ENCODE measurements at places on chromosomes 7 and 10. TPM values are rescaled to one million over a fixed set of nuclear protein-coding genes. Genes with fewer than 3 reads are reported as not detected.
A peak's percentile ranks its signal among the peaks of the same experiment; 100 is the strongest.

DNA sequence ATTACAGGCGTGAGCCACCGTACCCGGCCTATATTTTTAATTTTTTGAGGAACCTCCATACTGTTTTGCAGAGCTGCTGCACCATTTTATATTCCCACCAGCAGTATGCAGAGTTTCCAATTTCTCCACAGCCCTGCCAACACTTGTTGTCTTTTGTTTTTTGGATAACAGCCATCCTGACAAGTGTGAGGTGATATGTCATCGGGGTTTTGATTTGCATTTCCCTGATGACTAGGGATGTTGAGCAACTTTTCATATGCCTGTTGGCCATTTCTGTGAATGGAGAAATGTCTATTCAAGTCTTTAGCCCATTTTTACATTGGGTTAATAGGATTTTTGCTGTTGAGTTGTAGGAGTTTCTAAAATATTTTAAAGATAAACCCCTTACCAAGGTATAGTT lies 22.2 kb downstream of the ENTPD7 start:
- DNase-seq: no peak

DNA sequence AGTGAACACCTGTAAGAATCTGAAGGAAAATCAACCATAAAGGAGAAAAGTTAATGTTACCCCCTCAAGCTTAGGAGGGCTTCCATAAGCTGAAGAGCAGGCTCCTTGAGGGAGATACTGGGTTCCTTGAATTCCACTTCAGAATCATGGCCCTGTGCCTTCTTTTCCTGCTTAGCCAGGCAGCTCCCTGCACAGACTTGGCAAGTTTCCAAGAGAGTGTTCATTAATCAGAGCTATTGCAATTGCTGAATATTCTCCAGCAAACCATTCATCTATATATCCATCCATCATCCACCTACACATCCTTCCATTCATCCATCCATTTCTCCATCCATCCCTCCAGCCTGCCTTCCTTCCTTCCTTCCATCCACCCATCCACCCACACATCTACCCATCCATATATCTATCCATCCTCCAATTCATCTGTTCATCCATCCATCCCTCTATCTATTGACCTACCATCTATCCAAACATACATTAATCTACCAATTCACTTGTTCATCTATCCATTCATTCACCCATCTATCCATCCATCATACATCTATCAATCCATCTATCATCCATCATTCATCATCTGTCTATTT lies 574.4 kb downstream of the PTPRN2 start:
- no peak for DNase-seq

DNA sequence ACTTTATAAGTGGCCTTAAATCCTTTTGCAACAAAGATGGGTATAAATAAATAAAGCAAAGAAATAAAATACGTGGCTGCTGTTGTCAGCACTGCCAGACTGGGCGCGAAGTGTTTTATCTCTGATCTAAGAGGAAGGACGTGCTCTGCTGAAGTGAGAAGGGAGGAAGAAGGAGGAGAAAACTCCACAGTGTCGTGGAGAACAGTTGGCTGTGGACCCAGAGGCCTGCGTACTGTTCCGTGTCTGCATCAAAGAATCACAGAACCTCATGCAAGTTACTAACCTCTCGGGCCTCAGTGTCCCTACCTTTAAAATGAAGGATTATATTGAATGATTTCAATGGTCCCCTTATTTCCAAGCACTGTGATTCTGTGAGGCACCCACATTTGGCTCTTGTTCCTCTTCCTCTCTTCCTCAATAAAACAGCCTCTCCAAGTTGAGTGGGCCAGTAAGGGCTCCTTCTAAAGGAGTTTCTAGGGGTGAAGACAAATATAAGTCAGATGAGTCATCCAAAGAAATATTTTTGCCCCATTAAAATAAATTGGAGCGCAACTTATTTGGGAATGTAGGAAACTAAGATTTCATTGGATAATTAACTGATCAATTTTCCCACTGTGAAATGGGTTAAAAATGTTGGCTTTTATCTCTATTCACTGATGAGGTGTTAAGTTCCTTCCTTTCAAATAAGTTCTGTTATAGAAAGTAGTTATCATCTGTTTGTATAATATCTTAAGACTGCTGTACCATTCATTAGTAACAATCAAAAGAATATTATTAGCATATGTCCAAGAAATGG lies 126.9 kb upstream of the EFCAB10 start:
- DNase-seq: no peak

DNA sequence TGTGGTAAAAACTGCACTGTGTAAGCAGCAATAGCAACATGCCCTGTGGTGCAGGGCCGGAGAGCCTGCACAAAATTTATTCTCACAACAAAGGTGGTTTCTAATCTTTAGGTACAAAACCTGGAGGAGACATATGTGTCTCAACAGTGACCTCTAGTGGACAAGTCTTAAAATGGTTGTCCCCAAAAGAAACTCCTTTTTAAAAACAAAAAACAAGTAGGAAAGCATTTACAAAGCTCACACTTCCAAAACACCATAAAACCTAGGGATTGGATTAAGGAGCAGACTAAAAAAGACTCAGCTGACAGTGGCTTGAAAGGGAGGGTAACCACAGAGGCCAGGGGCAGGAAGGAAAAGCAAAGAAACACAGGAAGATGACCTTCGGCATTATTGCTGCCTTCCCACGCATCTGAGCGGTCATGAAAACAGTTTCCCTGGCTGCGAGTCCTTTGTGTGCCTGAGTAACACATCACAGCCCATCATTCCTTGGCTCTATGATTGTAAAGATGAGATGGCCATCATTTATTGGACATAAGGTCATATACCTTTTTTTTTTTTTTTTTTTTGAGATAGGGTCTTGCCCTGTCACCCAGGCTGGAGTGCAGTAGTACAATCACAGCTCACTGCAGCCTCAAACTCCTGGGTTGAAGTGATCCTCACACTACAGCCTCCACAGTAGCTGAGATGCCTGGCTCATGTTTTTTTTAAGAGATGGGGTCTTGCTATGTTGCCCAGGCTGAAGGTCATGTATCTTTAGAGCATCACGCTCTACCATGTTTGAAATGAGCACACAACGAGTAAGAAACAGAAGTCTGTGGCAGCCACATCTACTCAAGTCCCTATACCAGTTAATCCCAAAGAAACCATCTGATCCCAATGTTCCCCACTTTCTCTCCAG lies 39.5 kb downstream of the RSU1 start:
- peak; percentile 85 for DNase-seq

GRCh38 chr10:79222186-79222585 lies 125.1 kb upstream of the PPIF start:
- DNase-seq: no peak

DNA sequence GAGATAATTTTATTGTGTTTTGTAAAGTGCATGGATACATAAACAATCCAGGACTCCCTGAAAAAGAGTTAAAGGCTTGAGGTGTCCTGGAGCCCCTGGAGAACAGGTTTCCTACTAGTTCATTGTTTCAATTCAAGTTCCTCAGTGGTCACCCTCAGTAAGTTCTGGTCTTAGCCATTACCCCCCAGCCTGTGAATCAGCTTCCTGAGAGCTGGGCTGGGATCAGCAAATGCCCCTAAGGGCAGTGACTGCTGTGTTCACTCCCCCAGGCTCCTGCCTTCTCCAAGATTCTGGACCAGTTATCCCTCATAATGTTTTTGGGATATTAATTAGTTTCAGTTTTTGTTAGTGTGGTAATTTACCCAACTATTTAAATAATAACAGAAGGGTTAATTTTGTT lies 151.6 kb upstream of the PRSS58 start:
- no peak for DNase-seq

DNA sequence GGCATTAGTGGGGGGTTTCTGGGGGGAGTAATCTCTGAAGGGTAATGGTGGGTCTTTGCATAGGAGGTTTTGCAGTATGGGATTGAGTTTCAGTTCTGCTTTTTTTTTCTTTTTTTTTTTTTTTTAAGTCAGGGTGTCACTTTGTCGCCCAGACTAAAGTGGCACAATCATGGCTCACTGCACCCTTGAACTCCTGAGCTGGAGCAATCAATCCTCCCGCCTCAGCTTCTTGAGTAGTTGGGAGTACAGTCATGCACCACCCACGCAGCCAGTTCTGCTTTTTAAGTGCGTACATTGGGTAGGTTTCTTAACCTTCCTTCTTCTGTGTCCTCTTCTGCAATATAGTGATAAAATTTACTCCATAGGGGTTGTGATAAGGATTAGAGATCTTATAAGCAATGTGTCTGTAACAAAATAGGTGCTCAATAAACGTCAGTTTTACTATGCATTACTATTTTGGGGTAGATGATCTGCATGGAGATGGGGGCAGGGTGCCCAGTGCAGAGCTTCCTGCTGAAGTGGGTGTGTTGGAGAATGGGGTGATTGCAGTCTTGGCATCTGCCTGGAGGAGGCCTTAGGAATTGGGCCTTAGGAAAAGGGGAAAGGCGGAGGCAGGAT lies 9.6 kb downstream of the KAZALD1 start:
- no peak for DNase-seq

DNA sequence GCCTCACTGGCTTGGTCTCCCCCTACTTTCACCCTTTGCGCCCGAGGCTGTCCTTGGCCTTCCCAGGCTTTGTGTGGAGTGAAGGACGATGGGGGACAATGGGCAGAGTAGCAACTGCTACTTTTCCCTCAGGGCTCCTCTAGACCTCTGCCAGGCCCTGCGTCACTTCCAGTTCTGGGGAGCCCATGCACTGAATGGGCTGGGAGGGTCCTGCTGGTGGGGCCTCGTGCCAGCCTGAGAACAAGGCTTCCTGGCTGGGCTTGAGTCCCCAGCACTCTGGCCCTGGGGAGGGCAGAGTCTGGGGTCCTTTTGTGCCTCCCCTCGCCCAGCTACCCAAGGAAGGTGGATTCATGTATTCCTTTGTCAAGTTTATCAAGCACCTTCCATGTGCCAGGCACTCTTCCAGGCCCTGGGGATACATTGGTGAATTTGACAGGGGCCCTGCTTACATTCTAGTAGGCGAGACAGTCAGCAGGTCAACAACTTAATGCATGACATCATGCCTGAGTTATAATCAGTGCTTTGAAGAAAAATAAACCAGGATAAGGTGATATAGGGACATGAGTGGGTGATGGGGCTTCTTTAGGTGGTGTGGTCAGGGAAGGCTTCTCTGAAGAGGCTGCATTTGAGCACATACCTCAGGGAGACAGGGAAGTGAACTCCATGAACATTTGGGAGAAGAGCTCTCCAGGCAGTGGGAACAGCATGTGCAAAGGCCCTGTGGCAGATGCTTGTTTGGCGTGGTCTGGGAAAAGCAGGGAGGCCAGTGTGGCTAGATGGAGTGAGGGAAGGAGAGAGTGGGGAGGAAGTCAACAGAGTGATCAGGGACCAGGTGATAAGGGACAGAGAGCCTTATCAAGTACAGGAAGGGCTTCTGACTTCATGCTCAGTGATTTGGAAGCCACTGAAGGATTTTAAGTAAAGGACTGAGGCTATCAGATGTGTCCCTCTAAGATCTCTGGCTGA lies 14.1 kb downstream of the ZMIZ1 start:
- no peak for DNase-seq

GRCh38 chr10:32050177-32050576 lies 6.0 kb downstream of the KIF5B start:
- peak; percentile 50 for DNase-seq

GRM8 gene
- total RNA-seq: 6.6 TPM

RNLS gene
- total RNA-seq: 15.2 TPM

Measured in GM23338 (cell line).